Chondrocyte (in vitro differentiated cells): ENCODE measurements at places on chromosomes 11 and 22.

GRCh38 chr11:132256528-132257279 is 886.3 kb downstream of the NTM start:
- no peak for DNase-seq

GRCh38 chr11:79371152-79371551 is 69.7 kb downstream of the TENM4 start:
- DNase-seq, result no peak

DNA sequence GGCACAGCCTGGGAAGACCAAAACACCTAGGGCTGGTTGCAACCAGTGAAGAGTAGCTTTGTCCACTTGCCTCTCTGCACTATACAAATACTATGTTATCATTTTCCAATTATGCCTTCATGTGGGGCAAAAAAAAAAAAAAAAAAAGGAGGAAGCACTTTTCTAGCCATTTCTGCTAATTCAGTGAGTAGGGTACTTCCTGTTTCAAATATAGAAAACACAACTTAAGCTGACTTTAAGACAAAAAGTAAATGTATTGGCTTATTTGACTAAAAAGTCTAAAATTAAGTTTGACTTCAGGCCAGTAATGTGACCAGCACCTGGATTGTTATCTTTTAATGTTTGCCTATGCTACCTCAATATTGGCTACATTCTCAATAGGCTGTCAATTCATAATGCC is 15.3 kb downstream of the CCDC73 start:
- no peak for DNase-seq

GRCh38 chr11:39741066-39741465 is 1718.4 kb downstream of the LRRC4C start:
- no peak for DNase-seq

DNA sequence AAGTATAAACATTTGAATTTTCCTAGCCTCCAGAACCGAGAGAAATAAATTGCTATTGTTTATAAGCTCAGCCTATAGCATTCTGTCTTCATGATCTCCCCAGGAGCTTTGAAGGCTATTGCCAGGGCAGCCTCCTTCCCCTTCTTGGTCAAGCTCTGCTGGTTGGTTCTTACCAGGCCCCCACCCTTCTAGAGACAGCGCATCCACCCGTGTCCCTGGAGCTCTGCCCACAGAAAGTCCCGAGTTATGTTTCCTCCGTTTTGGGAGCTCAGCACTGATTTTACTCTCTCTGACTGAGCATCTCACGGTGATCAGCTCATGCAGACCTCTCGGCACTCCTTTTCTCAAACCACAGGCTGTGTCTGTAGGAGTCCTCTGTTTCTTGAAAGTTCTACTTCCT is 123.8 kb upstream of the SORL1-AS1 start:
- DNase-seq, result no peak

DNA sequence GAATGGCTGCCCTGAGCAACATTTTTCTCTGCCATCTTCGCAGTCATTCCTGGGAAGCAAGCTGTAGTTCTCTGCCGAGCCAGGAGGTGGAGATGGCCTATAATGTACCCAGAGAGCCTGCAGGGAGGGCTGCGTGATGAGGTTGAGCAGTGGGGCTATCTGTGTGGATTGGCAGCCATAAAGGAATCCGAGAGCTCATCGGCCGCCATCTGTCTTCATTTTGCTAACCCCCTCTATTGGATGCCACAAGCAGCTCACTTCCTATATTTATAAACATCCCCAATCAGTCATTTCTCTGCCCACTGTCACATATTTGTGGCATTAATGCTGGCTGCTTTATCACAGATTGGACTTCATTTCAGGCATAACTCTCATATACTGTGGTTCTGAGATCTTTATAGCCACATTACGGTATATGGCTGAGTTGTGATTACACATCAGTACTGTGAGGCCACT is 209.5 kb downstream of the NTM start:
- no peak for DNase-seq

GRCh38 chr11:106644824-106645223 is 373.5 kb downstream of the GUCY1A2 start:
- no peak for DNase-seq

DNA sequence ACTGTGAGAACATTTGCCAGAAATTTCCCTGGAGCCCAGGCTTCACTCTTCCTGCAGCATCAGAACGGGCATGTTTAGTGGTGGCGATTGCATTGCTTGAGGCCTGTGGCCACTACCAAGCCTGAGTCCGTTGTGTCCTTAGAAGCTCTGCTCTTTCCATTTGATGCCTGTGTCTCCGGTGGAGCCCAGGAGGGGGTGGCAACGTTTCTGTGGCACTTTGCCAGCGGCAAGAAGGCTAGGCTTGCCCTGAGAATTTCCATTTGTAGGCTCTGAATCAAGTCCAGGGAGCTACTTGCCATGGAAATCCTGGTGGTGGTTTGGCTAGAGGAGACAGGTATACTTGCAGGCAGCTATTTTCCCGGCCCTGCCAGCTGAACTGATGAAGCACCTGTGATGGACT is 47.1 kb downstream of the ADAMTS8 start:
- DNase-seq, result no peak

DNA sequence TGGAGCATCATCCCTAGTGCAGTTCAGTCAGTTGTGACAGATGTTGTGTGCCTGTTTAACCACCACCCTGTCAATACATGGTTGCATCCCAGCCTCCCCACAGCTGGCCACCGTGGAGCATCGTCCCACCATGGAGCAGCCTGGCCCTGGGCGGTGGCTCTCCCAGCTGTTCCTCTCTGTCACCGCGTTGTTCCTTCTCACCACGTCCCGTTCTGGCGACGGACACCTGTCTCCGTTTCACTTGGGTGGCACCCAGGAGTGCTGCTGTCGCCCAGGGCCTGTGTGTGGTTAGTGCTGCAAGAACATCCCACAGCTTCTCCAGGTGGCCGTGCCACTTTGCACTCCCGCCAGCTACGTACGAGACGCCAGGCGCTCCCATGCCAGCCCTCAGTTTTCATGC is 26.5 kb downstream of the MUC6 start:
- no peak for DNase-seq

DNA sequence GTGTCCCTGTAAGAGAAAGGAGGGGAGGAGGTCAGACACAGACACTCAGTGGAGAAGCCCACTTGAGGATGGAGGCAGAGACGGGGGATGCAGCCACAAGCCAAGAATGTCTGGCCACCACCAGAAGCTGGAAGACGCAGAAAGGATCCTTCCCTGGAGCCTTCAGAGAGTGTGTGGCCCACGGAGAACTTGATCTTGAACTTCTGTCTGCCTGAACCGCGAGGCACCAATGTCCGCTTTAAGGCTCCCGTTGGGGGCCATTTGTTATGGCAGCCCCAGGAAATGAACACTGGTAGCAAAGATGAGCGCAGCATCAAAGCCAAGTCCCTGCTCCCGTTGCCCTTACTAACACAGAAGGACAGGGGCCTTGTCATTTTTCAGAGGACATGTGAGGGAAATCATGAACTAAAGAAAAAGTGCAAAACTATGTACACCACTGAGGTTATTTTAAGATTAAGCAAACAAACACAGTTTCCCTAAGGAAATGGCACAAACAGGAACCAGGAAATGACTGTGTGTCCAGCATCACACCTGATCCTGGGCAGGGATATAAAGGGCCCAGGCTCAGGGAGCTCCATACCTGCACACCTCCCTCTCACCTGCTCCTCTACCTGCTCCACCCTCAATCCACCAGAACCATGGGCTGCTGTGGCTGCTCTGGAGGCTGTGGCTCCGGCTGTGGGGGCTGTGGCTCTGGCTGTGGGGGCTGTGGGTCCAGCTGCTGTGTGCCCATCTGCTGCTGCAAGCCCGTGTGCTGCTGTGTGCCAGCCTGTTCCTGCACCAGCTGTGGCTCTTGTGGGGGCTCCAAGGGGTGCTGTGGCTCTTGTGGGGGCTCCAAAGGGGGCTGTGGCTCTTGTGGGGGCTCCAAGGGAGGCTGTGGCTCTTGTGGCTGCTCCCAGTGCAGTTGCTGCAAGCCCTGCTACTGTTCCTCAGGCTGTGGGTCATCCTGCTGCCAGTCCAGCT is at the start of gene KRTAP5-6:
Gene KRTAP5-6 (plus strand): TSS at position 588 of the 963 bp plus-strand sequence. CDS start 51 bp downstream, at position 639.
- DNase-seq, result no peak

DNA sequence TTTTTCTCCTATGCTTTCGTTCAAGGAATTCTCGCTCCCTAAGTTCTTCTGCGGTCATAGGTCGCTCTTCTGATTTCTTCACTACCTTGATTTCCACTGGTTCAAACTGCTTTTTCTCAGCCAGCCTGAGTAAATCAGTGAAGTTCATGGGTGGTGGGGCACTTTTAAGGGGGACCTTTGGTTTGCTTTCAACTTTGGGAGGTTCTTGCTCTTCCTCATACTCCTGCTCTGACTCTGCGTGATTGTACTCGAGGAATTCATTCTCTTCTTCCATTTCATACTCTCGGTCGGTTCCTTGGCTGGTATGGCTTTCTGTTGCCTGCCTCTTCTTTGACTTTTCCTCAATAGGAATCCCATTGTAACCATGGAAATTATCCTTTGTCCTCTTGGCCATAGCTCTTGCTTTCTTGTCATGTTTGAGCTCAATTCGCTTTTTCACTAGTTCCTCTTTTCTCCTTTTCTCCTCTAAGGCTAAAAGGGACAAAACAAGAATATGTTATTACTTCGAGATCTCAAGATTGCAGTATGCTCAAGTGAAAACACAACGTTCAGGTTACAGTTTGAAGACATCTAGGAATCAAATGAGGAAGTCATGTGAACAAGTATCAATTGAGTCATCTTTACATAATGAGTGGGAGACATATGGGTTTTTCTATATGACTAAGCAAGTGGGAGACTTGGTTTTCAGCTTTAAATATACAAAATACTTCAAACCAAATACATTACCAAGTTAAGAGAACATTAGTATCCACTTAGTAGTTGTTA is 16.2 kb downstream of the MISFA start:
- no peak for DNase-seq

DNA sequence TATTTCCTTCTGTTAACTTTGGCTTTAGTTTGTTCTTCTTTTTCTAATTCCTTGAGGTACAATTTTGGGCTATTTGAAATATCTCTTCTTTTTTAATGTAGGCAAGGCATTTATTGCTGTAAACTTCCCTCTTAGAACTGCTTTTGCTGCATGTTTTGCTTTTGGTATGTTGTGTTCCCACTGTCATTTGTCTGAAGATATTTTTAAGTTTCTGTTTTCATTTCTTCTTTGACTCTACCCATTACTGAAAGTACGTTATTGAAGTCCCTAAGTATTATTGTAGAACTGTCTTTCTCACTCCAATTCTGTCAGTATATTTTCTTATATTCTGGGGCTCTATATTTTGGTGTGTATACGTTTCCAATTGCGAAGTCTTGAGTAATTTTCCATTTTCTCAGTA is 77.9 kb downstream of the KCNQ1OT1 start:
- DNase-seq, result no peak

DNA sequence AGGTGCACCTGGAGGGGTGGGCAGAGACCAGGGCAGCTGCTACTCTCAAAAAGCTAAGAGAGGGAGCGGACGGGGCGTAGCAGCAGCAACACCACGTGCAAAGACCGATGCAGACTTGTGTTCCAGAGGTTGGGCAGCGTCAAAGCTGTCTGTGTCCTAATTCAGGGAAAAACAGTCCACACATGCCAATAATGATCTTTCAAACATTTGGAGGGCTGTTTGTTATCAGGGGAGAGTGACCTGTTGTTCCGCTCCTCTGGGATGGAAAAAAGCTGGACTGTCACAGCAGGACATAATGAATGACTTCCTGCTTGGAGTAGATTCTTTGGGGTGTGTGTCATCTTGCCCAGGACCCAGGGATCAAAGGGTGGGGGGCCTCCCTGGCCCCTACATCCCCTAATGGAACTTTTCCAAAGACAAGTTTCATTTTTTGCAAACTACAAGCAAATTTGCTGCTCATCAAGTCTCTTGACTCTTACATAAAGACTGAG is 6.2 kb upstream of the FBLN1 start:
- peak; percentile 27 for DNase-seq

DNA sequence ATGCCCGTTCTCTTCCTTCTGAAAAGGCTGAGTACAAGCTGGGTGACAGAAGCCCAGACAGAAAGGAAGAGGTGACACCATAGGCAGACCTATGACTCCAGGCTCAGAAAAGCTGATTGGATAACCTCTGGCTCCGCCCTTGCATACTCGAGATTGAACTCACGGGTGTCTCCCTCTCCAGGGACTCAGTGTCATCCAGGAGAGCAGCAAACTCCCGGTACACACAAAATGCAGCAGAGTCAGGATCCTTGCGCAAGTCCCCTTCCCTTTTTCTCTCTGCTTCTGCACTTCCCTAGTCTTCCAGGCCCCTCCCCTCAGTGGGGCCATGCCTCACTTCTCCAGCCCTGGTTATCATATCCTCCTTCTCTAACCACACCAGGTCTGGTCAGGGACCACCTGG is 9.8 kb downstream of the SCN4B start:
- no peak for DNase-seq

DNA sequence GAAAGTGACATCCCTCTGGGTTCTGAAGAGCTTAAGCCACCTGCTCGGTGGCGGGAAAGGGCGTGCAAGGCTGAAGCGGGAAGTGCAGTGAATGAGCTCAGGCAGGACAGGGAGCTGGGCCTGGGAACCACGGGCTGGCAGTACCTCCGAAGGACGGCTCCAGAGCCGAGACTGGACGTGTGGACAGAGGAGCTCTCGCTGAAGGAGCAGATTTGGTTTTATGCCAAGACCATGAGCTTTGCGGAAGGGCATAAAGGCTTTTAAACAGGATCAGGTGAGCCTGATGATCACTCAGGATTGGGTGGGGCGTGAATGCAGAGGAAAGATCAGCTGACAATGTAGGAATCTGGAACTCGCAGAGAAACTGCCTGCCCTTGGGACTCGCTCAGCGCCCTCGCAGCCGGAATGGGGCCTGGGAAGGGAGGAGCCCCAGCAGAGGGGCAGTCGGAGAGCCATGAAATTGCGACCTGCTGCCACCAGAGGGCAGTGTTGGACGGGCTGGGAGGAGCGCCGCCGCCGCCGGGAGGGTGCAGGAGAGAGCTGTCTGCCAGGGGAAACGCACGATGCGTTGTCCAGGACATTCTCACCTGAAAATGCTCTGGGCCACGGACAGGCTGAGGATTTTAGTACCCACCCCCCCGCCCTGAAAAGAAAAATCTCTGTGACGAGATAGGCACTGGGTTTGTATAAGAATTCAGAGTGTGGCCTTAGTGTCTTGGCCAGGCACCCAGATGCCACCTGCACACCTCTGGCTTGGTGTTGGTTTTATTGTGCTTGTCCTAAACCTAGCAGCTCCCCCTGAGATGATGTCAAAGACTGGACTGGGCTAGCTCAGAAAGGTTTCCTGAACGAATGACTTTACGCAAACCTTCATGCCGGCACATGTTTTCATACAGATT is 324.4 kb downstream of the NTM start:
- DNase-seq, result no peak

DNA sequence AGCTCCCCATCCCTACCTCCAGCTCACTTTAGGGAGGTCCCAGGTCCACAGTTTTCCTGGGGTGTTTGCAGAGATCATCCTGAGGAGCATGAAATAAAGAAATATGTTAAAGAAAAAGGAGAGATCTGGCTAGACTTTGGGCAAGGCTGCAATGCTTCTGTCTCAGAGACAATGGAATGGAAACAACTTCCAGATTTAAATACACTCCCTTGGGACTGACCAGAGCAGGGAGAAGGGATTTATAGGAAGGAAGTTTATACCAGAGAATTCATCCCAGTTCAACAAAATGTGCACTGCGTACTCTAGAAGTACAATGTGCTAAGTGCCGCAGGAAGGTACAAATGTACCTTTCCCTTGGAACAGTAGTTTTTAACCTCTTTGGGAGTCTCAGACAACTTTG is 40.4 kb downstream of the ETS1 start:
- DNase-seq, result no peak

GRCh38 chr11:72738199-72739141 is 13.7 kb downstream of the ARAP1 start:
- DNase-seq, result no peak
